Activated naive CD4-positive, alpha-beta T cell treated with anti-CD3 and anti-CD28 coated beads, Interleukin-2, amount 10 ng/mL, durations not matched to agents 7 days and 5 days (primary cell): ENCODE measurements at places on chromosomes 11 and 22.
A peak's percentile ranks its signal among the peaks of the same experiment; 100 is the strongest.

GRCh38 chr22:27507935-27508526 is 293.5 kb downstream of the MN1 start:
- DNase-seq: no peak

- DNase-seq: no peak
Observed at GRCh38 chr11:87036756-87037449, 831 bp upstream of the TMEM135 start.

DNA sequence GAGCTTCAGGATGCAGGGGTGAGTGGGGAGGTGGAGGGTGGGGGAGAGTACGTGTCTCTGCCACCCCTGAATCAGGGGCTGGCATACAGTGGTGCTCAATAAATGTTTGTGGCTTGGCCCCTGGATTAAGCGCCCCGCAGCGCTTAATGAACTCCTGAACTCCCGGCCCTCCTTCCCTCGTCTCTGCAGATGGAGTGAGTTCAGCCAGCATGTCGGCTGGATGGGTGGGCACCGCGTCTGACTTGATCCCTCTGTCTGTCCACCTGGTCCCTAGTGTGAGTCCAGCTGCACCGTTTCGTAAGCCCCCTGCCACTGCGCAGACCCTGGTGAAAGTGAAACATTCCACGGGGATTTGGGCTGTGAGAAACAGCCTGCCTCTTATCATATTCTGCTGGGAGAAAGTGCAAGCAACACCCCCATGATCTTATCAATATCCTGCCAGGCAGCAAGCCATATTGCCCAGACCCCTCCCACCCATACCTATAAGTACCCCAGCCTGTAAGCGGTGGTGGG is 12.0 kb upstream of the MRGPRD start:
- no peak for DNase-seq

GRCh38 chr22:21698430-21699329 is 32.9 kb downstream of the PPIL2 start:
- no peak for DNase-seq

DNA sequence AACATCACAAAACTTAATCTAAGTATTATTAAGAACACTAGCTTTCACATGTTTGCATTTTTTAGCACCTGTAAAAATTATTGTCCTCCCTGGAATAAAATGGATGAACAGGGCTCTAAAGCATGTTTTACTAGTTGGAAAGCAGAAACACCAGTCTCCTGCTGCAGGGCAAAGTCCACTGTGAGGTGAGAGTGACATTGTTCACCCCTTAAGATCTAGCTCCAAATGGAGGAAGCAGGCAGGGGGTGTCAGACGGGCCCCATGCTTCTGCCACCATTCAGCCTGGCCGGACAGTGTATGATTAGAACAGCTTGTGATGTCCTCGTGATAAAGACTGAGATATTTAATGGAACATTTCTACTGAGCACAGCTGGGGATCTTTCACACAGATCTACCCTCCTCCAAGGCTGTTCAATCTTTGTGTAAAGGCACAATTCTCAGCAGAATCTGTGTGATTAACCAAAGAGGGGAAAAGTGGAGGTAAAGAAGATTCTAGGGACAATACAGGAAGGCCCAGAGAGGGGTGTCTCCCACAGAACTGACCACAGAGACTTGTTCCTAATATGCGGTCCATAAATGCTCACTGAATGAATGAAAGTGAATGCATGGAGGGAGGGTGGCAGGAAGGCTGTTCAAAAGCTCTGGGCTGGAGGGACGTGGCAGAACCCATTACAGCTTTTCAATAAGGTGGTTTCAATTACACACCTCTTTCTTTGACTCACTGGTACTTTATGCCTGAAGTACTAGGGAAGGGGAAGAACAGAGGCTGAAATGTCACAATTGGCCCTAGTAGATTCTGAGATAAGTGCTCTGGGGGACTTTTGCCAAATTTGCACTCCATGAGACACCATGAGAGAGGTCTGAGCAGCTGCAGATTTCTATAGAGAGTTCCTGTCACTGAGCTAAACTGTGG is 239.1 kb upstream of the ARHGAP20 start:
- DNase-seq: no peak

- peak; percentile 53 for DNase-seq
Observed at GRCh38 chr11:125626288-125626950, 1.5 kb downstream of the CHEK1 start.

- DNase-seq: no peak
Observed at GRCh38 chr11:122234257-122234656, 118.2 kb upstream of the BLID start.

DNA sequence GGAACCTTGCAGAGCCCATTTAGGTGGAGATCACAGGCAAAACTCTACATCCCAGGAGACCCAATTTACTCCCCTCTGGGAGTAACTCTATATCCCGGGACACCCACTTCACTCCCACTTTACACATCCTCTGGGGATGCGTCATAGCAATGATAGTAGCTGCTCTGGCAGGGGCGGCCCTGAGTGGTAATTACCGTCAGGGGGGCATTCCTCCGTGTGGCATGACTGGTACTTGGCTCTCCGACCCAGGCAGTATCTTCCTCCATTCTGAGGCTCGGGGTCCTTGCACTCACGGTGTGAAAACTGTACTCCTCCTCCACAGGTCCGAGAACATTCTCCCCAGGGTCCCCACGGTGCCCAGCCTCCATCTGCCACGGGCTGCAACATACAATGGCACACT is 17.2 kb downstream of the ADAMTS8 start:
- no peak for DNase-seq

DNA sequence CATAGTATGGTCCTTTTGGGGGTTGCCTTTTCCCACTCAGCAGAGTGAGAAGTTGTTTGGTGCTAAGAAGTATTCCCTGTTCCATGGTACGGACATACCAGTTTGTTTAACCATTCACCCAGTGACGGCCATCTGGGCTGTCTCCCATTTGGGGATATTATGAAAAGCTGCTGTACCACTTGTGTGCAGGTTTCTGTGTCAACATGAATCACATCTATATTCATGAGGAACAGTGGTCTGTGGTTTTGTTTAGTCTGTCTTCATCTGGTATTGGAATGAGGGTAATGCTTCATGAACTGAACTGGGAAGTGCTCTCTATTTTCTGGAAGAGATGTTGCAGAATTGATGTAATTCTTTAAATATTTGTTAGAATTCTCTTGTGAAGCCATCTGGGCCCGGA is 89.5 kb downstream of the TRMU start:
- DNase-seq: no peak

DNA sequence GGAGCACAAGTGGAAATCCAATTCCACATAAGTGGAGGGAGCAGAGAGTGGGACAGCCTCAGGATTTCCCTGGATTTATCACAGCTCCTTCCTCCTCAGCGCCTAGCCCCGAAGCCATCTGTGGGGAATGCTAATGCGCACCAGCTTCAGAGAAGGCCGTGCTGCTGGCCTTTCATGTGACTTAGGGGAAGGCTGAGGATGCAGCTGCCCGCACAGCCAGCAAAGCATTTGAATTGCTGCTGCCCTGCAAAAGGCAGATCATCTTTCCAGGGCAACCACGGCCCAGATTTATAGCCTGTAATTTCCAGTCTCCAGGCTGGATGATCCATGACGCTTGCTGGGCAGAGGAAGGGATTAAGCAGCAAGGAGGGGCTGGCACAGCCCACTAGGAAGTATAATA is 29.9 kb downstream of the SYN3 start:
- no peak for DNase-seq

- DNase-seq: no peak
Observed at GRCh38 chr11:111400595-111400994, 21.5 kb upstream of the POU2AF1 start.

GRCh38 chr11:64059339-64060140 is 23.8 kb downstream of the FLRT1 start:
- no peak for DNase-seq

- DNase-seq: no peak
Observed at GRCh38 chr11:14722496-14722895, 78.9 kb downstream of the PDE3B start.

DNA sequence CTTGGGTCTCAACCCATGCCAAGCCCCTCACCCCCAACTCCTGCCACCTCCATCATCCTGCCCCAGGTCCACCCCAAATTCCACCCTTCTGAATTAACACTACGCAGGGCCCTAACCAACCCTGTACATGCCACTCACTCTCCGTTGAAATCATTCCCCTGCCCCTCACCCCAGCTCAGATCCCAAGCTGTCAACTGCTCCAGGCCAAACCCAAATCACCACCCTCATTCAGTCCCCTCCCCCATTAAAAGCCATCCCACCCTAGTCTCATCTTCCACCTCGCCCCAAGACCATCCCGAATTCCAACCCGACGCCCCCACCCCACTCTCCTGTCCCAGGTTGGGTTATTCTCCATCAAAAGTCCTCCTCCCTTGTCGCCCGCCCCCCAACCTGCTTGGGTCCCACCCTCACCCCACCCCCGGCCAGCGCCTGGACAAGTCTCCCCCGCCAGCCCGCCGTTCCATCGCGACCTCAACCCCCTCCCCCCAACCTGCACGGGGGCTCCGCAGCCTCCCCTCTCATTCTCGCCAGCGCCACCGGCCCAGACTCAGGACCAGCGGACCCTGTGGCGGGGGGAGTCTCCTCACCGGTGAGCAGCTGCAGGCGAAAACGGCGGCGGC is 466 bp downstream of the FAM168A start:
- DNase-seq: no peak
